ENCODE measurements at places on chromosomes 1 and 21. TPM values are rescaled to one million over a fixed set of nuclear protein-coding genes. Genes with fewer than 3 reads are reported as not detected.

RLF gene
- total RNA-seq, result 16.5 TPM

TBX15 gene
- 0.20 TPM for total RNA-seq

DAB1 gene
- 5.0 TPM for total RNA-seq

OR10Z1 gene
- total RNA-seq, result not detected

CAPN9 gene
- 0.83 TPM for total RNA-seq

DNA sequence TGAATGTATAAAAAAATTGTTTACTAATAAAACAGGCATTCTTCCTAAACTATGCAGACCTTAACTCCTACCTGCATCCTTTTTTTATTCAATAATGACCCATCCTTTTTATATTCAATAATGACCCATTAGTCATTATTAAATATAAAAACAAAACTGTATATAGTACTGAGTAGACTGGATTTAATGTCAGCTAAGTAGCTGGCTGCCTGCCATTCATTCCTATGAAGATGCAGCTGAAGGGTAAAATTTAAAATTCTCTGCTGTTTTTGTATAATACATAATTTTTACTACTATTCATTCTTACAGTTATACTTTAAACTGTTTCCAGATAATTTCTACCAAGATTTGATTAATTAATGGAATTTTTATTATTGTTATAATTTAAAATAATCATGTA, 79.3 kb downstream of the DENND1B start:
- DNase-seq, result no peak

CD1E gene
- total RNA-seq, result 1.3 TPM

- DNase-seq, result peak; percentile 26
Observed at GRCh38 chr1:11281518-11282331, 8.7 kb downstream of the UBIAD1 start.

DNA sequence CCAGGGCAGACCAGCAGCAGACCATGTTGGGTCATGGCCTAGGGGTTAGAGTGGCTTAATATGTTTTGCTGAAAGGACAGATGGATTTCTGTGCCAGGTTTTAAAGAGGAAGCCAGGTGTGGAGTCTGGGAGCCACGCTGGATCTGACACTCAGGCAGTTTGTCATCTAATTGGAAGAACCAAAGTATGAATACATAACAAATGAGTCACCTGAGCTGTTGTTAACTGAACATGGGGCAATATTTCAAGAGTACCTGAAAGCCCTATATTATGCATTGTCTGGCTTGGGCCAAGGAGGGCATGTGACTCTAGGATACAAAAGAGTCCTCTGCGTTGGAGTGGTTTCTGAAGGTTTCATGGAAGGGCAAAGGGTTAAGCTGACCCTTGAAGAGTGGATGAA, 70.6 kb downstream of the LMO4 start:
- no peak for DNase-seq

FCGR2B gene
- total RNA-seq, result 19.4 TPM

DNA sequence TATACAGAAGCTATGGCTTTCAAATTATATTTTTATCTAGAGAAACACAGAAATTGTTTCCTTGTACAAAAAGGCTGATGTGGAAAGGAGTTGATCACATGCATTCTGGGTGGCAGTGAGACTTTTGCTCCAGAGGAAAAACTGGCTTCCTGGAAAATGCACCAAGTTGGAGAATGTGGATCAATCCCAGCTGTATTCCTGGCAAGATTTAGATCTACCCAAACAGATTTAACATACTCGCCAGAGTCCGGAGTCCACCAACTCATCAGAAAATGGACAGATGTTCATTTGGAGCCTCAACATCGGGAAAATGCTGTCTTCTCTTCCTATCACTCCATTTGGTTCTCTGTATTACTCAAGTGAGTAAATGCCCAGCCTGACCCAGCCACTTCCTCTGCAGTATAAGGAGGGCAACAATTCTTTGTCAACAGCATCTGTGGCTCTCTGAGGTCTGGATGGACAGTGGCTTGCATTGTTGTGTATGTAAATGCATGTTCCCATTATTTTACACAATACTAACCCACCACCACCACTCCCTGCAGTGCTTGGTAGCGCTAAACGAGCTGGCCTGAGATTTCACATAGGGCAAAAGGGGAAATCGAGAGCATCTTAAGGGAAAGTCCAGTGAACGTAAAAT, 226.2 kb upstream of the IRF2BP2 start:
- DNase-seq, result no peak

GRCh38 chr1:79711001-79711431, 704.5 kb upstream of the ADGRL4 start:
- DNase-seq, result no peak

- DNase-seq, result no peak
Observed at GRCh38 chr1:37274486-37274885, 199.9 kb upstream of the ZC3H12A start.

- DNase-seq, result no peak
Observed at GRCh38 chr1:83515578-83516154, 483.3 kb downstream of the TTLL7 start.

DNA sequence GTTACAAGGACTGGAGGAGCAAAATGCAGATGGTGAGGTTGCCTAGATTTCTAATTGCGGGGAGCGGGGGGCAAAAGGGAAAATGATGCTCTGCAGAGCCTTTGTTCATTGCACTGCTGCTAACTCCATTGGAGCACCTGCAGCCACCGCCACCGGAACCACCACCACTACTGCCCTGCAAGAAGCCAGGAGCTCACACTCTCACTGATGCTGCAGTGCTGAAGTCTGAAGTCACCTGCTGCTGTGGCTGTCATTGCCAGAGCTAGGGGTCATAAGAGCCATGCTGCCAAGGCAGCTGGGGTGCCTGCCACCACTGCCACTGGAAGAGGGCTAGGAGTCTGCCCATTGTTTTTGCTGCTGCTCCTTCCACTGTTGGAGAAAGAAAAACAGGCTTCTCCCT, 7.3 kb upstream of the HPCAL4 start:
- no peak for DNase-seq

SPRR4 gene
- total RNA-seq, result not detected

DNA sequence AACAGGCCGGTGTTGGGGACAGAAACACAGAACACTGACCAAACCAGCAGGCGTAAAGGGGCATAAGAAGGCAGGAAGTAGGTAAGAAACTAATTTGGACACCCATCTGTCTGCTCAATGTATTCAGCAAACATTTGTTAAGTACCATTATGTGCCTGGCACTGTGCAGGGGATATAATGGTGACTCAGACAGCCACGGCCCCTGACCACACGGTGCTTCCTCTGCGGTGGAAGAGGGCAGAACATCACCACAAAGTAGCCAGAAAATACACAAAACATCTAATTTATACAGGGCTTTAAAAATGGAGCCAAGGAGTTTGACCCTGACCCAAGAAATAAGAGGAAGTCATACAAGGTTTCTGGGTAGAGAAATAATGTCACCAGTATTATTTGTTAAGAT, 12.9 kb downstream of the DNAJC11 start:
- no peak for DNase-seq

- DNase-seq, result no peak
Observed at GRCh38 chr1:224747578-224747977, 131.5 kb downstream of the CNIH3 start.

DNA sequence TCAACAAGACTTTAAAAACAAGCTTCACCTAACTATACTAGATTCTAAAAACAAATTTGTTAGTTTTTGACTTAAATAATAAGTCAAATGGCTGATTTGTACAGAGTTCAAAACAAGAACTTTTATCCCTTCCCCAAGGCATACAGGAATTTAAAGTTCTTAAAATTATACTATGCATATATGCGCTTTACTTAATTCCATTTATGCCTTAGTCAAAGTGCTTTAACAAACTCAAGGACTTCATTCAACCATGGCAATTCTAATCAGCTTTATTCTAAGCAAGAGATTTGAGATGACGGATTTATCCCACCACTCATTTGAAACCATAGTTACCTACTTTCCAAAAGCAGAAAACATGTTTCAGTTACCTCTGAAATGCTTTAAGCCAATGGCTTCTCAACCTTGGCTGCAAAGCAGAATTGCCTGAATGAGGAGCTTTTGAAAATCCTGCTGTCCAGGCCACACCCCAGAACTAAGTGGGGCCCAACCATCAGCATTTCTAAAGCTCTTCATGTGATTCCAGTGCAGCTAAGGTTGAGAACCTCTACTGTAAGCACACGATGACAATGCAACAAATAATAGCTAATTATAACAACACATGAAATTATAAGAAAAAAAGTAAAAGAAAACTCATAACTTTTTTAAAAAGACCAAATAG, 44.6 kb downstream of the TTLL7 start:
- DNase-seq, result no peak

GRCh38 chr1:18151436-18152122, 44.0 kb downstream of the IGSF21 start:
- no peak for DNase-seq

GPR161 gene
- 13.9 TPM for total RNA-seq

CASQ1 gene
- total RNA-seq, result 0.37 TPM

- DNase-seq, result no peak
Observed at GRCh38 chr1:100469578-100469977, 68.4 kb upstream of the GPR88 start.

GRCh38 chr1:27144049-27144748, 10.7 kb downstream of the SLC9A1 start:
- peak; percentile 74 for DNase-seq

TDRD10 gene
- 2.3 TPM for total RNA-seq

S1PR1 gene
- total RNA-seq, result 14.6 TPM

FNDC10 gene
- 4.6 TPM for total RNA-seq

CR1L gene
- total RNA-seq, result not detected

- no peak for DNase-seq
Observed at GRCh38 chr1:12372180-12372579, 142.3 kb downstream of the VPS13D start.

DNA sequence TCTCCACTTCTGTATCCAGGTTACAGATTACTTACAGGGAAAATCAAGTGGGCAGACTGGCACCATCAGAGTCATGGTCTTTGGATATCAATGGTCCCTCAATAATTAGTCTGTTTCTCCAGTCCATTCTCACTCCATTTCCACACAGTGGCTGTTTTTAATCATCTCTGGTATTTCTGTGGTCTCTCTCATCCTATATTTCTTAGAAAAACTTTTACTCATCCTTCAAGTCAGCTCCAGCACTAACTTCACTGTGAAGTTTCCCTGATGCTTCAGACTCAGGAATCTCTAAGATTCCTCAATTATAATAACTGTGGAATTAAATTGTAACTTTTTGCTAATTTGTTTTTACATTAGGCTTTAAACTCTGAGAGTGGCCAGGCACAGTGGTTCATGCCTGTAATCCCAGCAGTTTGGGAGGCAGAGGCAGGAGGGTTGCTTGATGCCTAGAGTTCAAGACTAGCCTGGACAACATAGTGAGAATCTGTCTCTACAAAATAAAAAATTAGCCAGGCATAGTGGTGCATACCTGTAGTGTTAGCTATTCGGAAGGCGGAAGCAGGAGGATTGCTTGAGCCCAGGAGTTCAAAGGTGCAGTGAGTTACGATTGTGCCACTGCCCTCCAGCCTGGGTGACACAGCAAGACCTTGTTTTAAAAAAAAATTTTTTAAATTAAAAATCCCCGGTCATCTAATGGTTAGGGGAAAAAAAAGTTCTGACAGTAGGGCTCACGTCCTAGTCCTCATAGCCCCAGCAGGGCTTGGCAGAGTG, 10.6 kb downstream of the CD160 start:
- no peak for DNase-seq

DNA sequence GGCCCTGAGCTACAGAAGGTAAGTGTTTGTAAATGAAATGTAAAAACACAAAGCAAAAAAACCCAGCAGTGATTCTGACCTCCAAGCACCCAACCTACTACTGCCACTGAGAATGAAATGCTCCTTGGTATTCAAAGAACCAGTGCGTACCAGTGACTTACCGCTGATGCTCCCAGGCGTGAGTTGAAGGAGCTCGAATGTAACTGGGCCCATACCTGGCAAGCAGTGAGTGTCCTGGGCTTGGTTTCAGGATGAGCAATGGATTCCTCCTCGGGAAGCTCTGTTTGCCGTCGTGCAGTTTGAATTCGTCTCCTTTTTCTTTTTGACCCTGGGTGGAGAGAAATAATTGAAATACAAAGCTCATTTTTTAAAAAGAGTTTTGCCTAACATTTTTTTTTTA, 121.9 kb downstream of the ATG4C start:
- no peak for DNase-seq

DNA sequence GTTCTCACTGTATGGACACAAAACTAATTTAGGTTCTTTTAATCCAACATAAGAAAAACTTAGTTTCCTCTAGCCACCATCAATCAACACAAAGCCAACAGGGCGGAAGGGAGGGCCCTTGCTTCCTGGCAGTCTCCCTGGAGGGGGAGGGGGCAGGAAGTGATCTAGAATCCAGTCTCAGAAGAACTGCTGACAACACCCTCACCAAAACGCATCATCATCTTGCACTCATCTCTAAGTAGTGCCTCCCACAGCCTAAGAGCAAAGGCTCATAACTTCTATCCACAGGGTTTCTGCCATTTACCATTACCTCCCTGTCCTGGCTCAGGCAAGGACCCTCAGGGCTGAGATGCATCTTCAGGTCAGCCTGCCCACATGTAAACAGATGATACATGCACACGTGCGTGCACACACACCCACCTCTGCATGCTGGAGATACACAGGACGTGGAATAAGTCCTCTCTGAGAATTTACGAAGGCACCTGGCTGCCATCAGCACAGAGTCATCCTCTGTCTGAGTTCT, 20.5 kb downstream of the HIVEP3 start:
- peak; percentile 9 for DNase-seq

DNA sequence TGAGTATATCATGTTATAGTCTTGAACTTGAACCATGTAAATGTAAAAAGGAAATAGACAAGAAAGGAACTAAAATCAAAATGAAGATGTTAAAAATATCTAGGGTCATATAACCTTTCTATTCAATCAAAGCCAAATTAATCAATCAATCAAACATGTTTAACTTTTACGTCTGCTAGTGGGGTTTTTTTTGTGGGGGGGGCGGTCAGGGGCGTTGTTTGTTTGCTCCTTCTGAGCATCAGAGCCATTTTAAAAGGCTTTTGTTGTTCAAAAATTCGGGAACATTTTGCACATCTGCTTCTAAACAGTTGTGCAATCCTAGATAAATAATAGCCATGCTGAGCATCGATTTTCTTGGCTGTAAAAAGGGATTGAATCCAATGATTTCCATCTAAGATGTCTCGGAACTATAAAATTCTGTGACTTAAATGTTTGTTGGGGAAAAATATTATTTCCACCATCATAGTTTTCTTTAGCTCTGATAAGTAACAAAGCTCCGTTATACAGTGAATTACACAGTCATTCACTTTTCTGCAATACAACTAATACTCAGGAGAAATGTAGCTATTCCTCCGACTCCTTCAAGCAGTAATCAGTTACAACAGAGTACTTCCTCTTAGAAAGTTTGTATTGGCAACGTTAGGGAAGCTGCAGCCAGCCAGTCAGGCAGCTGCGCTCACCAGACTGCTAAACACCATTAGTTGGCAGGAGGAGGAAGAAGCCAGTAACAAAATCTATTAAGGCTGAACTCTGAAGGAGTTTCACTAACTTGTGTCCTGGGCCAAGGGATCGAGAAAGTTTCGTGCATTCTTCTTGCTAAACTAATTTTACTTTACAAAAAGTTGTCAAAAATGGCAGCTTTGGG, 2.2 kb downstream of the SPATA6 start:
- peak; percentile 63 for DNase-seq

F13B gene
- total RNA-seq, result 2.3 TPM
